ENCODE measurements at places on chromosomes 1 and 21.
A peak's percentile ranks its signal among the peaks of the same experiment; 100 is the strongest.

GRCh38 chr1:47627471-47628370 is 189.9 kb downstream of the FOXD2 start:
- no peak for DNase-seq

- DNase-seq, result no peak
These were observed 2.7 kb downstream of the PTPRC start for GRCh38 chr1:198641501-198641900.

DNA sequence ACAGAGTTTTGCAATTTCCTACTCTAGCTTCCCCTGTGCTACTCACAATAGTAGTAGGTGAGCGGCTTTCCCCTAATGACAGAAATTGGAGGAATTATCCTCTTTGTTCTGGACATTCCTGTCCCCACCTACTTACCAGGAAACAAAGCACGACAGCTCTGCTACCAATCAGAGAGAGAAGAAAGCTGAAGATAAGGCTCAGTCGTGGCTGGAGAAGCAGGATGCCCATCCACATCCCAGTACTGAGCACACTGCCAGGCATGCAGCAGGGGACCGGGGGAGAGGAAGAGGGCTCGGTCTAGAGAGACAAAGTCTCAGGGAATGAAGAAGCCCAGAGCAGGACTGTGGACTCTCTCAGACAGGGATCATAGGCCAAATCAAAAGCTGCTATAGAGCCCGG is 134.1 kb upstream of the KRTAP19-8 start:
- no peak for DNase-seq

GRCh38 chr1:11054666-11055065 is 5.2 kb downstream of the SRM start:
- no peak for DNase-seq

DNA sequence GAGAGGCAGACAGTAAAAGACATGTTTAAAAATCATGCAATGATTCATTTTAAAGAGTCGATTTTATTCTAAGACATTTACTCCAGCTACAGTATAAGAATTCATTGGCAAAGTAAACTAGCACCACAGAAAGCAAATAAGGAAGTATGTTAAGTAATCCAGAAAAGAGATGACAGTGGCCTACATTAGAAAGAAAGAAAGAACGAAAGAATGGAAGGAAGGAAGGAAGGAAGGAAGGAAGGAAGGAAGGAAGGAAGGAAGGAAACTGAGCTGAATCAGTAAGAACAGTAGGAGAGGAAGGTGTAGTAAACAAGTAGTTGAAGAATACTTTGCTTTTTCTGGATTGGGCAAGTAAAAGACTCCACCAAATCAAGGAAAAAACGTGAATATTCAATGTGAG is 62.2 kb downstream of the ZZZ3 start:
- DNase-seq, result no peak

DNA sequence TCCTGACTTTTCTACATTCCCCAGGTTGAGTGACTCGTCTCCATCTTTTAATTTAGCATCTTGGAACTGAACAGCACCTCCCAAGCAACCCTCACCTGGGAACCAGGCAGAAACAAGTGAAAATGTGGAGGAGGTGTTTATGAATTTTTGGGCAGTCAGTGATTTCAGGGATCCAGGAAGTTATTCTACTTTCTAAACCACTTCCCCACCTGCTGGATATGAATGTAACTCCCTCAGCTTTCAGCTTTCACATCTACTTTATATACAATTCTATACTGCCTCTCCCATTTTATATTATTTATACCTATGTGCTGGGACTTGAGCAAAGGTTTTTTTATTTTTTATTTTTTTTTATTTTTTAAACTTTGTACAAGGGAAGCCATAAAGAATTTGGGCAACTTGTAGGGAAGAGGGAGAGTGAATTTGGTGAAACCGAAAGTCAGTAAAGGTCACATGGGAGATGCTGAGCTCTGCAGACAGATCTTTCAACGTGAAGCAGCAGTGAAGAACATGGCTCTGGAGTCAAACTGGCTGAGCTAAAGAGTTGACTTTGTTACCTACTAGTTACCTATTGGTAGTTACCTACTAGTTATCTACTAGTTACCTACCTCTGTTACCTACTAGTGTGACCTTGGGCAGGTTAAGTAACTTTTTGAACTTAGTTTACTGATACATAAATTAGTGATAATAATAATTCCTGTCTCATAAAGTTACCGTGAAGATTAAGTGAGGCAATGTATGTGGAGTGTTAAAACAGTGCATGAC is 45.5 kb downstream of the DDR2 start:
- DNase-seq, result no peak

DNA sequence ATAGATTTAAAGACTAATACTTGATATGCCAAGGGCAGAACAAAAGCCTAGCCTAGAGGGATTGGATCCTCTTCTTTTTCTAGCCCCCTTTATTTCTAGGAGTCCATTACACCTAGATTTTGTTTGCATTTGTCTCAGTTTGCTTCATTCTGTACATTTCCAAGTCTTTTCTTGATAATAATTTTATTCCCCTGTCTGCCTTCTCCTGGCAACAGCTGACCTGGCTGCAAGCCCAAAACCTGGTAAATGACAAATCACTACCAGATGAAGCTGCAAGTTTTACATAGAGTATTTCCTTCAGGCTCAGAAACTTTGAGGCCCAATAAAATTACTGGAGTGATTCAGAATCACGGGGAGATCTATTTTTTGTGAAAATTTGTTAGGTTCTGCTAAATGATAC is 36.5 kb upstream of the LHX8 start:
- no peak for DNase-seq

DNA sequence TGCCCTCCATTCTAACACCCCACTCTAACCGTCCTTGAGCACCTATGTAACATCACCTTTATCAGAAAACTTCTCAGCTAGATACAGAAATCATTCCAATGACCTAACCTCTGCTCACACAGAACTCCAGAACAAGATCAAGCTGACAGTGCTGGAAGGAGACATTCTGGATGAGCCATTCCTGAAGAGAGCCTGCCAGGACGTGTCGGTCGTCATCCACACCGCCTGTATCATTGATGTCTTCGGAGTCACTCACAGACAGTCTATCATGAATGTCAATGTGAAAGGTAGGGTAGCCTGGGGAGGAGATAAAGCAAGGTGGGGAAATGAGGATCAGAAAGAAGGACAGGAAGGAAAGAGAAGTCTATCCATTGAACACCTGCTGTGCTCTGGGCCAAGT is 27.8 kb downstream of the HSD3B2 start:
- no peak for DNase-seq

DNA sequence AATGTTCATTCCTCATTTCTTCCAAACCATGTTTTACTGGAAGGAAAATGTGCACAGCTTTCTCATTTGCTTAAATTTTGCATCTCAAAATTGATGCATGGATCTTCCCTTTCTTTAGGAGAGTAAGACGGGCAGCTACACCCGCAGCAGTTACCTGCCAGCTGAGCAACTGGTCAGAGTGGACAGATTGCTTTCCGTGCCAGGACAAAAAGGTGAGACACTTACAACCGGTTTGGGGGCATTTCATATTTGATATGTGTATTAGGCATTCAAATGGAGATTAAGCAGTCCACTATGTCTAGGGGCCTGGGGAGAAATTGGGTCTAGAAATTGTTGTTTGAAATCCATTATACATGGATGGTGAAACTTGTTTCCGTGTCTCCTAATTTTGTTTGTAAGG is 12.9 kb downstream of the C8A start:
- no peak for DNase-seq

DNA sequence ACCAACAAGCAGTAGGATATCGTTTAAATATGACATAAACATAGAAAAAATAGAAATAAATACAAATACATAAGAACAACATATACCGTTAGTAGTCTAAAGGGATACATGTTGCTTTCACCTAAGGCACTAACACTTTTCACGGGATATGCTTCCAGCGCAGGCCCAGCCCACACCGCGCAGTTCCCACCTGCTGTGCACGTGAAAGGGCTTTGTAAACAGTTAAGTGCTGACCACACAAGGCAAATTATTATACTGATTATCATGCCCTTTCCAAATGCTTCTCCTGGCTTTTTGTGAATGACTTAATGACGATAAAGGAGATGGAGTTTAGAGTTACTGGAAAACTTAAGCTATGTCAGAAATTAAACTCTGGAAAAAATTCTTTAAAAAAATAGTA is 11.3 kb upstream of the IL22RA1 start:
- peak; percentile 16 for DNase-seq

- DNase-seq, result no peak
These were observed 6.6 kb downstream of the IFFO2 start for GRCh38 chr1:18949686-18950400.

- DNase-seq, result no peak
These were observed 109.1 kb downstream of the CD247 start for GRCh38 chr1:167409183-167409582.

DNA sequence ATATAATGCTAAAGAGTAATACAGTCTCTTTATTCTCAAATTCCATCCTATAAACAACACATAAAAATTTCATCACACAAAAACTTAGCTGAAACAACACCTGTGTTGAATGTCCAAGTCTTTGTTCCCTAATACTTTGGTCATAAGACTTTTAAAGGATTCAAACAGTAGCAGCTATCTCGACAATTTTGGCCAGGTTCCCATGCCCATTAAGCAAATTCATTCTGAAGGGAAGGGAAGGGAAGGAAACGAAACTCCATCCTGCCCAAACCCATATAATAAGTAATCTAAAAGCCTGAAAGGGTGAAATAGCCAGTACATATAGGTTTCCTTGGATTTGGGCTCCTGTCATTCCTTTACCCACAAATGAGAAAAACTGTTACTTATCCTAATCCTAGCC is 7.5 kb downstream of the IVNS1ABP start:
- no peak for DNase-seq

GRCh38 chr1:95790136-95790535 is 556.1 kb downstream of the RWDD3 start:
- DNase-seq, result no peak

GRCh38 chr21:40120940-40121575 is 253.8 kb downstream of the PCP4 start:
- peak; percentile 14 for DNase-seq

DNA sequence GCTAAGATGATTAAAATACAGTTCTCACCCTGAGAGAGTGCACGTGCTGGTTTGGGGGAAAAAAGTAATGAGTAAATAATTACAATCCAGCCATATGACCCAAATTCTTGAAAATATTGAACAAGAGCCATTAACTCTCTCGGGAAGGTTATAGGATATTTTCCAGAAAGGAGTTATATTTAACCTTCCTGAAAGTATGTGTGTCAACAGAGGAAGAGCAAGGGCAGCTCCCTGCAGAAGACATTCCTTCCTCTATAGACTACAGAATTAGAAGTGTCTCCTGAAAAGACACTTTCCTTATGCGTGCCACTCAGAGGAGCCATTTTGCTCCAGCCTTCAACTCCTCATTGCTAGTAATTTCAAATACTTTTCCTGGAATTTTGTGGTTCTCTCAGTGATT is 648.7 kb downstream of the USP25 start:
- DNase-seq, result no peak

- DNase-seq, result peak; percentile 13
These were observed 178.6 kb downstream of the GPR52 start for GRCh38 chr1:174626031-174627025.

DNA sequence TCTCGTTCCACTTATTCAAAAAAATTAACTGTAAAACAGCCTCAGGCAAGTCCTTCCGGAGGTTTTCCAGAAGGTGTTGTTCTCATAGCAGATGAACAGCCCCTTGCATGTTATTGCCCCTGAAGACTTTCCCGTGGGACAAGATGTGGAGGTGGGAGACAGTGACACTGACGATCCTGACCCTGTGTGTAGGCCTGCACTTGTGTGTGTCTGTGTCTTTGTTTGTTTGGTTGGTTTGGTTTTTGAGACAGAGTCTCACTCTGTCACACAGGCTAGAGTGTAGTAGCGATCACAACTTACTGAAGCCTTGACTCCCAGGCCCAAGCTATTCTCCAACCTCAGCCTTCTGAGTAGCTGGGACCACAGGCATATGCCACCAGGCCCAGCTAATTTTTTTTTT is 12.6 kb downstream of the ETV3L start:
- DNase-seq, result no peak

- DNase-seq, result no peak
These were observed 79.6 kb upstream of the CTTNBP2NL start for GRCh38 chr1:112316254-112316913.

GRCh38 chr1:15426492-15427279 is 11.6 kb upstream of the CTRC start:
- DNase-seq, result no peak

GRCh38 chr1:160247053-160247452 is 15.3 kb downstream of the DCAF8 start:
- DNase-seq, result no peak

- no peak for DNase-seq
These were observed 8.5 kb downstream of the GPR157 start for GRCh38 chr1:9120312-9120958.

- no peak for DNase-seq
These were observed 1.0 kb downstream of the IQGAP3 start for GRCh38 chr1:156571261-156571852.

DNA sequence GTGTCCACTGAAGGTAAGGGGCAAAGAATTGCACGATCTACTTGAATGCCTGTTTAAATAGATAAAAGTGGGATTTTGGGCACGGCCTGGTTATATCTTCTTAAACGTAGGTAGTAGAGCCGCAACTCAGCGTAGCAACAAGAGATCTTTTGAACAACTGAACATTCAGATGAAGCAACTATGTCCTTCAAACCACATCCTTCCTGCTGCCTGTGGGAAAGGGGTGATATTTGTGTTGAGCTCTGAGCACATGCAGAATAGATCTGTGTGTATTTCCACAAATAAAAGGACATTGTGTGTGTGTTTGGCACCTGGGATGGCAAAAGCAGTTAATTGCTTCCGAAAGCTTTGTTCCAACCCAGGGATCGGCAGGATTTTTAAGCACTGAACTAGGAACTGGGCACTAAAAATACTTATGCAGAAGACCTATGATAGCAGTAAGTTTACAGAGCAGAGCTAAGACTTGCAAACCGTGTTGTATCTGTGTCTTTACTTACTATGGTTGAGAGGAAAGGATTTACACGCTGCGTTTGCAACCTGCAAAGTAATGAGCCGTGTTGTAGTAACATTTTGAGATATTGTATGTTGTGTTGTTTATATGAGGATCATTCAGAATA is 333.4 kb downstream of the CHRM3 start:
- DNase-seq, result no peak

GRCh38 chr1:187415065-187415464 is 586.3 kb downstream of the PLA2G4A start:
- no peak for DNase-seq

DNA sequence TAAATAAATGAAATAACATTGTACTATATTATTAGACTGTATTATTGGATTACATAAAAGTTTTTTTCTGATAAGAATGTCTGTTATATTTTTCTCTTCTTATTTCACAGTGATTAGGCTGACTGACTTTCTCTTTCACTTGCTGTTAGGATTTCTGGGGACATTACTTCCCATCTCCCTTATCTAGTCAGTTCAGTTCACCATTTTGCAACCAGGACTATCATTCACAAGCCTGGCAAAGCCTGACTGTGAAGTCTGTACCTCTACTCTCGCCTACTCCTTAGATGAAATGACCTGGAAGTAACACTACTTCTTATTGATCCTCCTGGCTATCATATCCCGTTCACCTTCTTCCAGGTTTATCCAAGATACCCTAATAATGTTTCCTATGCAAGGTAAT is 676.6 kb downstream of the USP25 start:
- no peak for DNase-seq

- DNase-seq, result no peak
These were observed 335.3 kb upstream of the KAZN start for GRCh38 chr1:14263225-14263624.

GRCh38 chr1:56709269-56709880 is 64.3 kb downstream of the PRKAA2 start:
- DNase-seq, result peak; percentile 10
